Endothelial cell (in vitro differentiated cells): ENCODE measurements at places on chromosomes 3 and 15.

GRCh38 chr3:62823461-62824050 lies 51.7 kb downstream of the CADPS start:
- no peak for DNase-seq

DNA sequence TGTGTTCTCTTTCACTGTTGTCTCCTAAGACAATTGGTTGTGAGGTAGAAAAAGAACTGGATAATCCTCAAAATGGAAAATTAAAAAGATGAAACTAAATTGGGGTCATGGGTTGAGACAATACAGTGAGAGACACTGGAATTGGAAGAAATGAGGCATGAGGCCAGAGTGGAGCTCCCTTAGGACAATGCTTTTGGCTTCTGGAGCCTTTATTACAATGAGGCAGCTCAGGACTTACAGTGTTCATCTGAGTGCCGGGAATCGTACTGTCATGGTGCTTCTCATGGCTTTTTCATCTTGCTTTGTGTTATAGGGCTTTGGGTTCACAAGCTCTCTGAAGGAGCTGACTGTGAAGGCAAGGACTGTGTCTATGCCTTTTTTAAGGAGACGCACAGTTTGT lies 293.5 kb downstream of the SOX2 start:
- no peak for DNase-seq

DNA sequence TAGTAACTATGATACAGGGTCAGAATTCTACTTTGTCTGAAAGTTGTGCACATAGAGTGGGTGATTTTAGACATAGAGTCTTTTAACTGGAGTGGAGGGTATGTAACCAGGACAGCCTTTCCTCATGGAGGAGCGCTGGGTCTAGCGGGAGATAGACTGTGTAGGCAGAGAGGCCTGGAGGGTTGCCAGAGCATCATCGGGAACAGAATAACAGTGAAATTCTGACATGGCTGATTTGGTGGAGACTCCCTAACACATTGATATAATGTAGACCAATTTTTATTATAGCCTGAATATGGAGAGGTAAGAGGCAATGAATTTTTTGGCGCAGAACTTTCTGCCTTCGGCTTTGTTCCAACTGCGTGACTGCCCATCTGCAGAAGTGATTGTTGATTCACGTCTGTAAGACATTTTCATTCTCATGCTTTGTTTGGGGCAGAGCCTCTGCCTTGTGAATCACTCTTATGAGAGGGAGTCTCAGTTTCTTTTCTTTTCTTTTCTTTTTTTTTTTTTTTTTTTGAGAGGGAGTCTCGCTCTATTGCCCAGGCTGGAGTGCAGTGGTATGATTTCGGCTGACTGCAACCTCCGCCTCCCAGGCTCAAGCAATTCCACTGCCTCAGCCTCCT lies 16.0 kb downstream of the LPP start:
- no peak for DNase-seq

GRCh38 chr15:69810431-69811354 lies 287.0 kb downstream of the TLE3 start:
- no peak for DNase-seq

- no peak for DNase-seq
These were observed 56.3 kb downstream of the PPM1L start for GRCh38 chr3:160812304-160812703.

GRCh38 chr3:121648219-121648958 lies 12.3 kb downstream of the HCLS1 start:
- no peak for DNase-seq

GRCh38 chr3:171218069-171218468 lies 191.5 kb upstream of the SLC2A2 start:
- DNase-seq, result no peak

- DNase-seq, result peak; percentile 31
These were observed 42.7 kb upstream of the PRICKLE2 start for GRCh38 chr3:64267721-64268604.

DNA sequence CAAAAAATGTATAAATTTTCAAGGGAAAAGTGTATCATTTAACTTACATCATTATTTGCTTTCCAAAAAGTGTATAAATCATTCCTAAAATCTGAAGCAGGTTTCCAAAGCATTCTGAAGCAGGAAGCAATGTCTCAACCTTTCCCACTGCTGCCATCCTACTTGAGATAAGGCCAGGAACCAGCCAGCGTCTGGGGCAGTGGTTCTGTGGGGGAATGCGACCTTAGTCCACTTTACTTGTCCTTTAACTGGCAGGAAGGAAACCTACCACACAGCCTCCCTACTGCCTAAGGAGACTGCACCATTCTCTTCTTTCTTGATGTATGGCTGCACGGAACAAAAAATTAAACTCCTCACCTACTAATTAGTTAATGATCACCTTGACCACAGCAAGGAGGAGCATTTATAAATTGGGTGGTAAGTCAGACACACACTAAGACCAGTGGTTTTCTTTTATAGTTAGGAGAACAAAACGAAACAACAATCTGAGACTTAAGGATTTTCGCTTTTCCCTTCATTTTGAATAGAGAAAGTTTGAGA lies 3.7 kb downstream of the SORD start:
- no peak for DNase-seq

DNA sequence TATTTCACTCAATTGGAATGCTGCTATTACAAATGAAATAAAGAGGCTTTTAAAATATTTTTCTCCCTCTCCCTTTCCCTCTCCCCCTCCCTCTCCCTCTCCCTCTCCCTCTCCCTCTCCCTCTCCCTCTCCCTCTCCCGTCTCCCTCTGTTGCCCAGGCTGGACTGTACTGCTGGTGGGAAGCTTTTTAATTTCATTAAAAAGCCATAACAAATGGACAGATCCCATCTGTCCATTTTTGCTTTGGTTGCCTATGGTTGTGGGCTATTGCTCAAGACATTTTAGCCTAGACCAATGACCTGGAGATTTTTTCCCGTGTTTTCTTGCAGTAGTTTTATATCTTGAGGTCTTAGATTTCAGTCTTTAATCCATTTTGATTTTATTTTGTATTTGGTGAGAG lies 107.2 kb upstream of the LRRC3B start:
- no peak for DNase-seq

GRCh38 chr3:99317201-99317600 lies 321.2 kb upstream of the COL8A1 start:
- DNase-seq, result no peak

- peak; percentile 89 for DNase-seq
These were observed 62.8 kb upstream of the MEX3B start for GRCh38 chr15:82108489-82109078.

- no peak for DNase-seq
These were observed 8.4 kb upstream of the LEKR1 start for GRCh38 chr3:156817646-156818272.

DNA sequence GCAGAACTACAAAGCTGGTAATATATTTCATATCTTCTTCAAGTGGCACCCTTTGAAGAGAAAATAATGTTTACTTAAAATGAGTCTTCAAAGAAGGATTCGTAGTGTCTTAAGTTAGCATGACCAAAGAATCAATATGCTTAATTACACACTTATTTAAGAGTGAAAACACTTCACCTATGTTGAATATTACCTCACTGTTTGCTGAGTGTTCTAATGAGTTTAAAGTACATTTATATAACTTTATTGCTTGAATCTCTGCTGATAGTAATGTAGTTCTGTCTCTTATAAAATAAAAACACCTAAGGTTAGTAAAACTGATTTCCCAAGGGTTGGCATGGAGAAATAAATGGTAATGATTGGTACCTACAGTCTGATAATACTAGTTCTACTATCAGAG lies 143.3 kb upstream of the SLC2A2 start:
- DNase-seq, result no peak

GRCh38 chr3:131386429-131387165 lies 5.0 kb downstream of the NUDT16 start:
- no peak for DNase-seq

- DNase-seq, result no peak
These were observed 41.6 kb downstream of the GOLGA6L10 start for GRCh38 chr15:82307714-82308081.

DNA sequence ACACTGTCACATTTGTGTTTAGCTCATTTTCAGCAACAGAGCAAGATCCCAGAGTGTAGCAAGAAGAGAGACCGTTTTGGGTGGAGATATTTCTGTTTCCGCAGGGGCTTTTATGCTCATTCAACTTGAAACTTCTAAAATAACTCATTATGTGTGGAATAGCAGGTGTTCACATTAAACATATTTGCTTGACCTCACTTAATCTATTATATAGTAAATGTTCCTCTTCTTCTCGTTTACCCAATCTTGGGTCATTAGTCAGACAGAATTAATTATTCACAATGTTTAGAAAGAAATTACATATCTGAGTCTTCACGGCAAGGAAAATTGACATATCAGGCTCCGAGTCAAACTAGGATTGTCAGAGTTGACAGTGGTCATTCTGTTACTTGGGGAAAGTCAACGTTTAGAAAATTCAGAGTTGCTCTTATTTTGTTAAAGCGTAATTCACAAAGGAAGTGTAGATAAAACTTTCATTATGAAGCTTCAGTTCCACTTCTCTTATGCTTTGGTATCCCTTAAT lies 222.9 kb downstream of the TPRG1 start:
- no peak for DNase-seq

- DNase-seq, result no peak
These were observed 603.9 kb upstream of the KCNMB2 start for GRCh38 chr3:177932346-177932745.

- no peak for DNase-seq
These were observed 124.1 kb downstream of the GADL1 start for GRCh38 chr3:30770387-30770786.

- DNase-seq, result no peak
These were observed 90.2 kb upstream of the ABHD17C start for GRCh38 chr15:80604583-80605575.

- no peak for DNase-seq
These were observed 114.8 kb downstream of the WDR76 start for GRCh38 chr15:43941555-43941954.

DNA sequence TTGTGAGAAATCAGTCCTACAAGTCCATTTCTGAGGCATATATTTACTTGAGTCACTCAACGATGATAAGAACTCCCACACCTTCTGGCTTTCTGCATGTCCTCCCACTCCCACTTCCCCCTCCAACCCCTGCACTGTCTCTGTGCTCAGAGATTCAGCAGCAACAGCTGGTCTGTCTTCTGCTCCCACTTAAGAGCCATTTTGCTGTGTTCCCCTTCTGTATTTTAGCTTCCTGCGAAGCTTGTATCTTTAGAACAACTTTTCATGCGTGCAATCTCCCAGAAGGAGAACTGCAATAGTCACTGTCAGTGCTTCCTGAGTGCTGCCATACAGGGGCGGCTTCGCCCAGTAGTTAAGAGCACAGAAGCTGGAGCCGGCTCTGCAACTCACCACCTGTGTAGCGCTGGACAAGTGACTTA lies 90.0 kb upstream of the SPATA12 start:
- no peak for DNase-seq

DNA sequence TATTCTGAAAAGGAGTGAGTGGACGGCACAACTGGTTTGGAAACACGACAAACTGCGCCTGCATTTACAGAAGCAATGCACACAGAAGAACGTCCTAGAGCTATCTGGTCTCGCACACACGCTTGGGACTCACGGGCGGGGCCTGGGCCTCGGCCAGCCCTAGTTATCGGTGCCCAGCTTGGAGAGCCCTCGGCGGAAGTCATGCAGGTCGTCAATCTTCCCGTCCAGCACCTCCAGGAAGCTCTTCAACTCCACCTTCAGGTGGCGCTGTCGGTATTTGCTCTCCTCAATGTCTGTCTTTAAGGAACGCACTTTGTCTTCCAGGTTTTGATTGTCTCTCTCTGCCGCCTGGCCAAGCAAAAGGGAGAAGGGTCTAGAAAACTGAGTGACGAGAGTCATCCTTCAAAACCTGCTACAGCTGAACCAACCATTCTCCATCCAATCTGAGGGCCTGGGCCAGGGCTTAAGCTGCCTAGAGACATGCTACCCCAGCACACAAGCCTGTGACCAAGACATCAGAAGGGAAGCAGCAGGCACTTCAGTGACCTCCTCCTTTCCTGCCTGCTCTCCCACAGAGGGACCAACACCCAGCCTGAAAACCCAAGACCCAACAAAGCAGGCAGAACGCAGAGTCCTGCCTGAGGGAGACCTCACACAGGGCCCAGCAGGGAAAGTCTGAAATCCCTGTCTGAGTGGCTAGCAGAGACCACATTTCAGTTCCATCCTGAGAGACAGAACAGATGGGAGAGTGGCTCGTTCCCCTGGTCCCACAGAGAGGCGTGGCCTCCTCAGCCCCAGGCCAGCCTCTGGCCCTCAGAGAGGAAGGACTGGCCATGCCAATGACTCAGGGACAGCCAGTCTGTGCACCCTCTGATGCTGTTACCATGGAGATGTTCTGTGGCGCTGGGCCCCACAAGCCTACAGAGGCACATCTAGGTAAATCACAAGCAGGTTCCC lies 40.4 kb downstream of the WHAMM start:
- peak; percentile 78 for DNase-seq

DNA sequence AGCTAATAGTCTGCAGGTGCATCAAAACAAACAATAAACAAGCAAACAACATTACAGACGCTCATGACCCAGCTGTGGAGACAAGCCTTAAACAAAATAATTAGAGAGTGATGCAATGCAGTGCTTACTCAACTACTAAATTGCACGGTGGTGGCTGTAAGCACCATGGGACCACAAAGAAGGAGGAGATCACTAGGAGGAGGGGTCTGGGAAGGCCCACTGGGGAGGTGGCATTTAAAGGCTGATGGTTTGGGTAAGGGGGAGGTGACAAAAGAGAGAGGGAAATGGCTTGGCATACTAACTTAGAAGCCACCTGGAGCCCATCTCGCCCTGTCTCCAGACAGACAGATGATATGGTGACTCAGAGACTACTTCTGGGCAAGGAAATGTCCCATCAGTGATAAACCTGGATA lies 516.7 kb downstream of the FOXP1 start:
- no peak for DNase-seq

DNA sequence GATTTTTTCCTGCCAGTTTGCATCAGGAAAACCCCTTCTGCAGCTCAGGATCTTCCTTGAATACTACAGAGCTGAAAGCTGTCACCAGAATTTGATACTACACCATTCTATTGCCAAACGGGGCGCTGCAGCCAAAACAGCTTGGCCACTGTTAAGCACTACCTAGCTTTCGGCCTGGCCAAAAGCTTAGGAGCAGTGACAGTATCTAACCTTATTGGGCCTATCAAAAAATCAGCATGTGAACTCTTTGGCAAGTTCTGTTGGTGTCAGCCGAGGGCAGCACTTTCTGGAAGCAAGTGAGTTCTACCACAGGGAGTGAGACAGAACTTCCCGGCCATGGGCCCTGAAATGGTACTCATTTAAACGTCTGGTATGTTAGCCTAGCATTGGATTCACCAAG lies 16.1 kb upstream of the GYG1 start:
- DNase-seq, result no peak
